ENCODE measurements at places on chromosomes 1 and 21.
A peak's percentile ranks its signal among the peaks of the same experiment; 100 is the strongest.

GRCh38 chr1:169250022-169250421, 117.6 kb downstream of the NME7 start:
- DNase-seq, result no peak

DNA sequence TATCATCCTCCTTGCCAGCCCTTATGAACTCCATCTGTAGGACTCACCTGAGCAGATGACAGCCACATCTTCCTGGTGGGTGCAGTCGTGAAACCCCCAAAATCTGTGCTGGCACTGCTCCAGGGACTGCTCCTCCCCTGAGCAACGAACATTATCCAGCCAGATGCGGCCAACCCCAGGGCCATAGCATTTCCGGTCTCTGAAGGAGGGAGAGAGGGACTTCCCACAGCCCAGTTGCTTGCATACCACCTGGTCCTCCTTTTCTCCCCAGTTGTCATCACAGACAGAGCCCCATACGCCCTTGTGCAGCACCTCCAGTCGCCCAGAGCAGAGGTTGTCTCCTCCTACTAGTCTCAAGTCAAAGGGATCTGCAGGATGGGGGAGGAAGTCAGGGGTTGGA, 8.5 kb downstream of the CD5L start:
- DNase-seq, result no peak

- no peak for DNase-seq
Measured at GRCh38 chr1:215181518-215181917, 99.0 kb downstream of the KCNK2 start.

GRCh38 chr1:33096363-33097005, 15.5 kb downstream of the AZIN2 start:
- no peak for DNase-seq

- no peak for DNase-seq
Measured at GRCh38 chr1:209368864-209369598, 214.5 kb upstream of the CAMK1G start.

DNA sequence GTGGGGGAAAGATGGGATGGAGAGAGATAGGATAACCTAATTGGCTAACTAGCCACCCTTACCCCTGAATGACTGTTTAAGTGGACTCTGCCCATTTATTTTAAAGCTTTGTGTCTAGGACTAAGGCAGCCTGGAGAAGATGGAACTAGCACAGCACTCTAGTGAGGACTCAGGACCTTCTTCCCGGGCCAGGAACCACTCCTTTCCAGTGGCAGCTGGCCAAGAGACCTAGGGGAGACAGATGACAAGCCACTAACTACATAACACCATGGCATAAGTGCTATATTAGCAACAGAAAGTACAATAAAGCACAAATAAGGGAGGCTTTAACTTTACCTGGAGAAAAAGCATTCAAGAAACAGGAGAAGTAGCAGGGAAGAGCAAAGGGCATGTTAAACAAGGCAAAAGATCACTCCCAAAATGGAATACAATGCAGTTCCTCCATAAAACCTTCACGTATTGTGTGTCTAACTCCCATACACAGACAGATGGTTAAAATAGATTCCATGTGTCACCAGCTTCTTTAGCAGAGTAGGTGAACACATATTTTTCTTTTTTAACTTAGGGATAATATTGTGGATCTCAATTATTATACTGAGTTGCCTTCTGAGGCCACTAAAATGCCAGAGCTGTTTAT, 20.6 kb downstream of the CLCA1 start:
- no peak for DNase-seq

DNA sequence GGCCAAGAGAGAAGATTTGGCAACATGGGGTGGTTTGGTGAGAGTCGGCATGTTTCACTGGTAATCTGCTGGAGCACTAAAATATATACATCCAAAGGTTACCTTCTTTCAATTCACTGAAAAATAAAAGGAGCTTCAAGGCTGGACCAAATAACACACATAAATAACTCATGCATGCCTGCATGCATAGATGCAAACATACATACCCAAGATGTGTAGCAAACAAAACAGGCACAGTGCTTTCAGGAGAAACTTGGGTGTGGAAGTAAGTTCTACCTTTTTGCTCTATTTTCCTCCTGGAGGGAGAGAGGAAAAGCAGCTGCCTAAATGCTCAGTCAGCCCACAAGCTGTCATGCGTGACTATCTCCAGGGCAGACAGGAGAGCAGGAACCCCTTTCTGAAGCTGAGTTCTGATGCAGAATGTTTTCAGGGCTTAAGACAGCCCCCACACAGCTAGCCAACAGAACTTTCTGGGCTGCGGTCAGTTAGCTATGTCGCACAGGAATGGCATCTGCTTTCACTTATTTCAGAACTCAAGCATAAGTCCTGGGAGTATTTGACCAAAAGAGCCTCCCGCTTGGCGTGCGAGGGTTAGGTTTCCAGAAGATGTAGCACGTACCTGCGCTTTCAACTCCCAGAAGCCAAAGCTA, 166.2 kb downstream of the TOMM20 start:
- no peak for DNase-seq

DNA sequence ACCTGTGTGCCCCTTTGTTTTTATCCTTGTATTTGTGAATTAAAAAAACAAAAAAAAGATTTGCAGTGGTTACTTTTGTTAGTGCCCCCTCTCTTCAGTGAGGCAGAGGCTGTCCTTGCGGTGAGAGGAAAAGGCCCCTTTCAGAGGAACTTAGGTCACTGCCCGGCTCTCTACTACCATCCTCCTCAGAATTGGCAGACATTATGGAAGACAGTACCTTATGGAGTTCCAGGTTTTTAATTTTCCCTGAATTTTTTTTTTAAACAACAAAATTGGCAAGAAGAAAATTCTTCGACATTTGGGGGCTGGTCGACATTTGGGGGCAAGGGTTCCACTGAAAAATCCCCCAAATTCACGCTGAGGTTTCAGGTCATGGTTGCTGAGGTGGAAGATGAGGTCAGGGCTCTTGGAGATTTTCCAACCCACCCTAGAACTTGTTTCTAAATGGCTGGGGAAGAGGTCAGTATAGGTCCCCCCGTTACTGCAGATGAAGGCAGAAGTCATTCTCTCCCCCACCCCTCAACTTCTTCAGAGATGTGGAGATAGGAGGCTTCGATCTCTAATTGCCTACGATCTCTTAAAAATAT, 5.3 kb downstream of the RXFP4 start:
- no peak for DNase-seq

GRCh38 chr1:24481101-24481500, 21.5 kb upstream of the RCAN3 start:
- DNase-seq, result peak; percentile 34

DNA sequence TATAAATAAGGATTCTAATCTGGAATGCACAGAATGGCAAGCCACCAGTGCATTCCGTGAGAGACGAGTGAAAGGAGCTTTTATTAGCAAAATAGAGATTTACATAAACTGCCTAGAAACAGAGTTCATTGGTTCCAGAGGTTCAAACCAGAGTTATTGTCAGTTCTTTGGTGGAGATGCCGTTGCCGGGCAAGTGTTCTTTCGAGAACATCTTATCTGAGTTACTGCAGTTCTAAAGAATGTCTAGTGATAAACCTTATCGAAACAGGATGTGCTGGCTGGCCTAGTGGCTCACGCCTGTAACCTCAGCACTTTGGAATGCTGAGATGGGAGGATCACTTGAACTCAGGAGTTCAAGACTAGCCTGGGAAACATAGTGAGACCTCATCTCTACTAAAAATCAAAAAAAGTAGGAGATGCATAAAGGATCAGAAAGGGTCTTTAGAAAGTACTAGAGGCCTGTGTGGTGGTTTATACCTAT, 19.9 kb upstream of the EVI5 start:
- no peak for DNase-seq

DNA sequence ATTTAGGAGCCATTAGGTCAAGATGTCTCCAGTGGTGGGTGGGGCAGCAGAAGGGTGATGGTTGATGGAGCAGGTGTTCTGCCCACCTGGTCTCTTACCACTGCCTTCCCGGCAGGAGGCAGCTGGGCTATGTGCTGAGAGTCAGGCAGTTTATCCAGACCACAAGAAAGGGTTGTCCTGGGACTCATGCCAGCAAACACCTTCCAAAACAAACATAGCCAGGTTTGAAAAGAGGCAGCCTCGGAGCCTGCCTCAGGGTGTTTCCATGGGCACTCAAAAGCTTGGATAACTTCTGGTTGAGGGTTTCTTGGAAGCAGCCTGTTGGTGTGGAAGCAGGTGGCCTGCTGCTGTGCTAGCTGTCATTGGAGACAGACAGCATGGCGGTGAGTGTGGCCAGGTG, 187.2 kb downstream of the PCP4 start:
- DNase-seq, result no peak

DNA sequence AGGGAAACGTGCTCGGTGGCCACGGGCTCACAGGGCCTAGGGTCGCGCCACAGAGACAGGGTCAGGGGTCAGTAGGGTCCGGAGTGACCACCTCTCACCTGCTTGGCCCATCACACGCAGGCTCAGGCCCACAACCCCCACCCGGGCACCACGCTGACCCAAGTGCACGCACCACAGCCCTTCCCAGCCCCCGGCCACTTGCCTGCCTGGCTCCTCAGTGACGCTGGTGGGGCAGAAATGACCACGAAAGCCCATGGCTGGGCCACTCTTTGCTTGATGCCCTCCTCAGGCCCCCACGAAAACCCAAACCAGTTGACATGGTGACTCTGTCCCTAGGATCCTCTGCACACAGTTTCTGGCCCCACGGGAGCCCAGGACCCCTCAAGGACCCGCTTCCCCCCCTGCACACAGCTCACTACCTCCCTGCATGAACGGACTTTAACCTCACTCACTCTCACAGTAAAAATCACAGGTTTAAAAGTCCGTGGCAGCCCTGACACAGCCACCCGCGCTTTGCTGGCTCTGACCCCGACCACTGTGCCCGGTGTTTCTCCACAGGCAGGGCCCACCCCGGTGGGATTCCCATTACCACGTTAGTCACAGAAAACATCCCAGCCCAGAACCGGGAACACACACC, 20.7 kb downstream of the NADK start:
- DNase-seq, result no peak

- DNase-seq, result no peak
Measured at GRCh38 chr1:53371121-53371666, 43.3 kb upstream of the LRP8 start.

All from stimulated activated CD4-positive, alpha-beta T cell treated with anti-CD3 and anti-CD28 coated beads, Interleukin-15, amount 100 ng/mL, for 1 hour (primary cell).